ENCODE measurements at places on chromosomes 1 and 21. TPM values are rescaled to one million over a fixed set of nuclear protein-coding genes. Genes with fewer than 3 reads are reported as not detected.

The GOLT1A gene
- total RNA-seq = 84.9 TPM

DNA sequence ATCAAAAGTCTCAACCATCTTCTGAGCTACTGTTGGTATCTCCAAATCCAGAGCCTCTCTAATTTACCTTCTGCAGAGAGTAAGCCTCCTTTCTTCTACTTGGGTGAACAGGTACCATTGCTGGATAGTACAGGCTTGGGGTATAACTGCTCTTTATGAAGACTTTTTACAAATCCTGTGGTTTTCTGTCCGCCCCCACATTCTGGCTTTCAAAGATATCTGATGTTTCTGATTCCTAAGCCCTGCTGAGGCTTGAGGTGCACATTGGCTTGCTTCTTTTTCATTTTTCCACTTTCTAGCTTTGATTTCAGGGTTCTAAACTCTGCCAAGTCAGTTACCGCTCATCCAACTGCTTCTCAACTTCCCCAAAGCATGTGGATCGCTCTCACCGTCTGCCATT, 37.1 kb downstream of the TENT5C start:
- H3K36me3 ChIP-seq = no peaks in the 10 kb centered on the region
- no peaks in the 10 kb centered on the region for H3K27me3 ChIP-seq
- H3K4me3 ChIP-seq = no peak overlapping the region
- H3K4me1 ChIP-seq = no peaks in the 10 kb centered on the region

DNA sequence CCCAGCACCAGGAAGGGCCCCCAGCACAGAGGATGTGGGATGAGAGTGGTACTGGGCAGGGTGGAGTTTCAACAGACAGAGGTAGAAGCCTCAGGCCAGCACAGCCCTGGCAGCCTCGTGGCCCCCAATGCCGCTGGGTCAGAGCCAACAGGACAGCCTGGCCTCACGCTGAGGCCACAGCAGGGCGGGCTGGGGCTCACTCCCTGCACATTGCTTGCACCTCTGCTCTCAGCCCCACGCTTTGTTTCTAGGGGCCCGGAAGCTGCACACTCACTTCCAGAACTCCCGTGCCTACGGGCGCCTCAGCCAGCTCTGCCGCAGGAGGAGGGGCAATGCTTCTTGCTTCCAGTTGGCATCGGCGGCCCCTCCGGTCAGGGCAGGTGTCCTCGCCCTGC, 72.9 kb downstream of the SIK1 start:
- no peak overlapping the region for H3K4me3 ChIP-seq
- peaks cover 5% of the 10 kb centered on the region for H3K4me1 ChIP-seq
- no peak overlapping the region for H3K27ac ChIP-seq
- H3K36me3 ChIP-seq = no peaks in the 10 kb centered on the region
- no peaks in the 10 kb centered on the region for H3K27me3 ChIP-seq

The RHD gene
- not detected for total RNA-seq

The KRTAP13-2 gene
- total RNA-seq = not detected

GRCh38 chr21:45631540-45631939, 12.0 kb upstream of the PCBP3 start:
- no peak overlapping the region for H3K27ac ChIP-seq
- H3K4me1 ChIP-seq = no peaks in the 10 kb centered on the region
- no peaks in the 10 kb centered on the region for H3K27me3 ChIP-seq
- no peaks in the 10 kb centered on the region for H3K36me3 ChIP-seq
- no peak overlapping the region for H3K4me3 ChIP-seq

- no peak for DNase-seq
- H3K27me3 ChIP-seq = no peaks in the 10 kb centered on the region
- no peak overlapping the region for H3K27ac ChIP-seq
- no peaks in the 10 kb centered on the region for H3K4me1 ChIP-seq
These were observed 46.5 kb downstream of the EDEM3 start for GRCh38 chr1:184708084-184708676.

- no peak overlapping the region for H3K4me3 ChIP-seq
- no peaks in the 10 kb centered on the region for H3K4me1 ChIP-seq
- H3K27ac ChIP-seq = no peak overlapping the region
- DNase-seq = no peak
- no peaks in the 10 kb centered on the region for H3K36me3 ChIP-seq
These were observed 6.4 kb upstream of the LRP8 start for GRCh38 chr1:53334312-53334711.

The CFAP141 gene
- total RNA-seq = not detected

GRCh38 chr1:230308039-230308438, 118.1 kb downstream of the PGBD5 start:
- H3K4me1 ChIP-seq = no peaks in the 10 kb centered on the region
- DNase-seq = no peak
- no peaks in the 10 kb centered on the region for H3K27me3 ChIP-seq
- no peak overlapping the region for H3K4me3 ChIP-seq
- no peak overlapping the region for H3K27ac ChIP-seq

The GJA4 gene
- 5.8 TPM for total RNA-seq

DNA sequence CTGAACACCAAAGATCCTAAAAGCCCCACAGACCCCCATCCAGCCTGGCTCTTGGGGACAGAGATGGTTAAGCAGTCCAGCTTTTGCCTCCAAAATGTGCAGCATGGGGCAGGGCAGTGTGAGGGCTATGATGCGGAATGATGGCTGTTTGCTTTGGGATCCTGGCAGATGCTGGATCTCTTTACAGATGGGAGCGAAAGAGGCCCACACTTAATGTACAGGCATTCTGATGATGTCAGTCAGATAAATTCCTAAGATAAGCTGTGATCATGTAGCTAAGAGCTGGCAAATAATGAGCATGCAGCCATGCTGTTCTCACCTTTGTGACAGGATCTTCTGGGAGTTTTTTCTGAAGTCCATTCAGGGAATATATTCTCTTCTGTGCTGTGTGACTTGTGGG, 17.6 kb upstream of the KCNQ4 start:
- H3K36me3 ChIP-seq = no peaks in the 10 kb centered on the region
- no peak for DNase-seq
- no peaks in the 10 kb centered on the region for H3K4me1 ChIP-seq

DNA sequence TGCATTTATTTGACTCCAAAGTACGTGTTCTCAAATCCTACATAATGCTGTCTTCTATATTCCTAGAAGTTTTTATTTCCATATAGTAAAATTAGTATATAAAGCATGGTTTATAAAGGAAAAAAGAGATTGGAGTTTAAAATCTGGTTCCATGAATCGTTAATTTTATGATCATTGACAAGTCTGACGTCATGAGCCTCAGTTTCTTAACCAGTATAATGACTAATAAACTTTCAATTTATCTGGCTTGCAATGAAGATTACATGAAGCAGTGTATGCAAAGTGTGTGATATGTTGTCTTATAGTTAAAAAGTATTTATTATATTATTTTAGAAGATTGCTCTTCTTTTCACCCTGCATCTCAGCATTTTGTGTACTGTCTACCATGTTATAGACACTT, 421.4 kb upstream of the LRRC7 start:
- H3K36me3 ChIP-seq = no peaks in the 10 kb centered on the region
- H3K4me1 ChIP-seq = no peaks in the 10 kb centered on the region
- no peak overlapping the region for H3K4me3 ChIP-seq
- no peak for DNase-seq
- H3K27me3 ChIP-seq = no peaks in the 10 kb centered on the region

The TGFB2 gene
- 1.7 TPM for total RNA-seq

GRCh38 chr1:164504749-164505148, 54.2 kb upstream of the PBX1 start:
- H3K4me1 ChIP-seq = no peaks in the 10 kb centered on the region
- DNase-seq = no peak
- no peaks in the 10 kb centered on the region for H3K27me3 ChIP-seq
- H3K27ac ChIP-seq = no peak overlapping the region
- H3K4me3 ChIP-seq = no peak overlapping the region
- H3K36me3 ChIP-seq = no peaks in the 10 kb centered on the region

DNA sequence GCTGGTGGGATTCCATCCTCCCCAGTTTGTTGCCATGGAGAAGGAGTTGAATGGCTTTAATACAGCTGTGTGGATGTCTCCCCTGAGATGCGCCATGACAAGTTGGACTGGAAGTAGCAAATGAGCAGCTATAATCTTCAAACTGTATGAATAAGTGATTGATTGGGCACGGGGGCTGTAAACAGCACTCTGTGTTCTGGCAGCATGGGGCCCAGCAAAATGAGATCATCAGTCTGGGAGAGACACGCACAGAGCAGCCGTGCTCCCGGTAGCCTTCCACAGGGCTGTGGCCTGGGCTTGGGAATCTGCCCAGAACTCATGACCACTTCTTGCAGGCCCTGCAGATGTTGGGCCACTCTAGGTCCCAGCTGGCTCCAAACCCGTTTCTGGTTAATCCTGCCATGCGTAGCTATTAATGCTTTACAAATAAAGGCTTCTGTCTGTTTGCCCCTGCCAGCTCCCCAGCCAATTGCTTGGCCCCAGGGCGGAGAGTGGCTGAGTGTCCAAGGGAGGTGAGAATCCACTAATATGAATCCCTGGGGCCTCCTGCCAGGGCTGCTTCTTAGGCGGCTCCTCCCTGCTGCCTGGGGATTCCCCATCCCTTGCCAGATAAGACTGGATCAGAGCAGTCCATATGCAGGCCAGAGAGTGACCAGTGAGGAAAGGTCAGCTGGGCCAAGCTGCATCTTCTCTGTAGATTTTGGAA, 642.9 kb downstream of the AJAP1 start:
- no peak overlapping the region for H3K4me3 ChIP-seq
- no peak for DNase-seq
- H3K27me3 ChIP-seq = no peaks in the 10 kb centered on the region

DNA sequence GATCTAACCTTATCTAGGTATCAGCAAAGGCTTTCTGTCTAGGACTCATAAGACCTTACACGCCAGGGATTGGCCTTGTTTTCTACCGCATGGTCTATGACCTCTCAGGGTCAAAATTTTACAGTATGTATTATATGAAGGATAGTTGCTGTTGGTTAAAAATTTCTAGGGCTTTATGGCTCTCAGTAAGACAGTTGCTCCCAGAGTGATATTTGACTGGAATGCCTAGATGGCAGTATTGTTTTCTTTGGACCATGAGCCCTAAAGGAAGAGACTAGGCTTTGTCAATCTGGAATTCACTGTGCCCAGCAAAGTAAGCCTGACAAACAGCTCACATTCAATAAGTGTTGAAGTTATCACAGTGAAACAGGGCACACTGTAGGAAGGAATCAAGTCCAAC, 37.6 kb downstream of the C1orf87 start:
- no peaks in the 10 kb centered on the region for H3K36me3 ChIP-seq
- no peaks in the 10 kb centered on the region for H3K27me3 ChIP-seq
- no peaks in the 10 kb centered on the region for H3K4me1 ChIP-seq
- no peak for DNase-seq
- no peak overlapping the region for H3K4me3 ChIP-seq

The OR6N1 gene
- not detected for total RNA-seq

The GPR25 gene
- total RNA-seq = not detected

GRCh38 chr1:228097333-228098081, 5.6 kb downstream of the C1orf35 start:
- no peak for DNase-seq
- H3K4me1 ChIP-seq = peaks cover 9% of the 10 kb centered on the region
- no peak overlapping the region for H3K4me3 ChIP-seq
- H3K27me3 ChIP-seq = no peaks in the 10 kb centered on the region
- no peaks in the 10 kb centered on the region for H3K36me3 ChIP-seq

DNA sequence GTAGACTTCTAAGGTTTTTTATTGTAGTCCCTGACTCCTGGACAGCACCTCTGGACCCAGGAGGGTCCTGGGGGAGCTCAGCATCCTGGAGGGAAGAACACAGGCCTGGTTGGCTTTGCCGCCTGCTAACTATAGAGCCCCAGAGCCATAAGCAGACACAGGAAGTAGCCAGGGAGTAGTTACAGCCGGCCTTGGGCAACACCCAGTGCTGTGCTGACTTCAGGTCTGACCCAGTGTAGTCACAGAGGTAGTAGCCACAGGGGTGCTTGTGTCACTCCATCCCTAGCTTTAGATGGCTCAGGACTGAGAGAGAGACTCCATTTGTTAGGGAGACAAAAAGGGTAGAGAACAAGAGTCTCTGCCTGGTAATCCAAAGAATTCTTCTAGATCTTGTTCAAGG, 21.9 kb downstream of the MCOLN2 start:
- no peaks in the 10 kb centered on the region for H3K4me1 ChIP-seq
- H3K36me3 ChIP-seq = no peaks in the 10 kb centered on the region
- no peak overlapping the region for H3K27ac ChIP-seq
- DNase-seq = no peak
- no peaks in the 10 kb centered on the region for H3K27me3 ChIP-seq

- no peaks in the 10 kb centered on the region for H3K36me3 ChIP-seq
- no peak overlapping the region for H3K4me3 ChIP-seq
- H3K27ac ChIP-seq = no peak overlapping the region
- DNase-seq = no peak
These were observed 29.0 kb downstream of the PPFIA4 start for GRCh38 chr1:203055161-203055799.

- H3K27ac ChIP-seq = no peak overlapping the region
- no peaks in the 10 kb centered on the region for H3K27me3 ChIP-seq
- no peak for DNase-seq
- H3K36me3 ChIP-seq = no peaks in the 10 kb centered on the region
These were observed 30.7 kb downstream of the ADAM30 start for GRCh38 chr1:119865627-119866026.

The LCE3D gene
- total RNA-seq = not detected

The TMEM61 gene
- total RNA-seq = 8.4 TPM

The FMO2 gene
- total RNA-seq = 1.4 TPM

GRCh38 chr1:230641346-230641745, 935 bp upstream of the COG2 start:
- no peak for DNase-seq
- H3K4me3 ChIP-seq = no peak overlapping the region
- H3K27ac ChIP-seq = no peak overlapping the region
- no peaks in the 10 kb centered on the region for H3K36me3 ChIP-seq
- peaks cover 3% of the 10 kb centered on the region for H3K4me1 ChIP-seq

GRCh38 chr1:12249181-12249580, 19.4 kb downstream of the VPS13D start:
- H3K27me3 ChIP-seq = no peaks in the 10 kb centered on the region
- H3K4me1 ChIP-seq = no peaks in the 10 kb centered on the region
- no peak for DNase-seq

The CNTN2 gene
- not detected for total RNA-seq

- no peaks in the 10 kb centered on the region for H3K36me3 ChIP-seq
- H3K27ac ChIP-seq = no peak overlapping the region
- no peaks in the 10 kb centered on the region for H3K27me3 ChIP-seq
- DNase-seq = no peak
- no peaks in the 10 kb centered on the region for H3K4me1 ChIP-seq
These were observed 4.5 kb upstream of the LCE2D start for GRCh38 chr1:152658649-152659048.

DNA sequence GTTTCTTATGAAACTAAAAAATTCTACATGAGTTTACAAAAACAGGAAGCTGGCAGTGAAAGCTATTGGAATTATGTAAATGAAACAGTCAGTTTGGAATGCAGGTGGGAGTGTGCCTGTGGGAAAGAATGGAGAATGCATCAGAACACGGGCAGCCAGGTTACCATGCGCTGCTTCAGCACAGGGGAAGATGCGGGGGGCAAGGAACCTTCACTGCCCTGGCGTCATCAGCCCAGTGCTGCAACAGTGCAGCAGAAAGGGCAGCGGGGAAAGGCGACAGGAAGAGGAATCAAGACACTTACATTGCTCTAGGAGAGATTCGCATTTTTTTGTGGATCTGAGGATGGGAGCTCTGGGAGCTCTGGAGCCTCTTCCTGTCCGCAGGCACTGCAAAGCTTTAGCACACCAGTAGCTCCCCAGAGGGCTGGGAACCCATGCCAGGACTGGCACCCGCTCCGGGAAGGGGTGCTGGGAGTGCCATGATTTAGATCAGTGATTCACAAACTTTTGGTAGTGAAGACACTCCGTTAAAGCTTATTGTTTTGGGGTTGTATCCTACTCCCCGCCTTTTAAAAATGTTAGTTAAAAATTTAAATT, 64.1 kb upstream of the WDR26 start:
- no peaks in the 10 kb centered on the region for H3K36me3 ChIP-seq
- H3K27me3 ChIP-seq = no peaks in the 10 kb centered on the region
- H3K27ac ChIP-seq = peak overlapping the region; percentile 22
- H3K4me1 ChIP-seq = peaks cover 6% of the 10 kb centered on the region
- no peak overlapping the region for H3K4me3 ChIP-seq

The MAN1A2 gene
- total RNA-seq = 52.5 TPM
